ENCODE measurements at places on chromosomes 5 and 9.

GRCh38 chr9:115018547-115019435 lies 88.4 kb upstream of the TNFSF8 start:
- no peak overlapping the region for H3K27ac ChIP-seq
- H3K4me1 ChIP-seq: peaks cover 10% of the 10 kb centered on the region
- H3K4me3 ChIP-seq: no peak overlapping the region
- DNase-seq: no peak

- no peak for DNase-seq
- H3K27ac ChIP-seq: no peak overlapping the region
- H3K27me3 ChIP-seq: no peaks in the 10 kb centered on the region
- H3K4me3 ChIP-seq: no peak overlapping the region
- no peaks in the 10 kb centered on the region for H3K36me3 ChIP-seq
Measured at GRCh38 chr5:117759849-117760499, 1185.4 kb upstream of the SEMA6A start.

- DNase-seq: no peak
- no peaks in the 10 kb centered on the region for H3K36me3 ChIP-seq
- no peak overlapping the region for H3K4me3 ChIP-seq
- H3K27me3 ChIP-seq: no peaks in the 10 kb centered on the region
Measured at GRCh38 chr9:87237336-87237735, 260.3 kb upstream of the DAPK1 start.

DNA sequence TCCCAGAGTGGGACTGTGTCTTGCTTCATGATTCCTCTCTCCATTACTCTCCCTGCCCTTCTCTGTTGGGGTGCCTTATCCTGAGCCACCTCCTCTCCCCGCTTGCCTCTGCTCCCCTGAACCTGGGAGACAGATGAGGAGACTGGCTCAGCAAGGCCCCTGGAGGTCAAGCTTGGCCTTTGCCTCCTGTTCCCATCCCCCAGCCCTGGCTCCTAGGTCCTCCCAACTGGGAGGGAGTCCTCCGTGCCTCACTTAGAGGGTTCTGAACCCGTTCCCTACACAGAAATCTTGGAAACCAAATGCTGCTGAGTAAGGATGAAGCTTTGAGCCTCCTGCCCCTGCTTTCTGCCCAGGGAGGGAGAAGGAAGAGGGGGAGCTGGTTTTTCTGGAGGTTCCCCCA lies 9.8 kb upstream of the ENDOG start:
- no peak for DNase-seq
- no peak overlapping the region for H3K4me3 ChIP-seq
- H3K27ac ChIP-seq: peak overlapping the region; percentile 64

- H3K27me3 ChIP-seq: no peaks in the 10 kb centered on the region
- DNase-seq: no peak
- no peaks in the 10 kb centered on the region for H3K36me3 ChIP-seq
- H3K27ac ChIP-seq: no peak overlapping the region
- H3K4me3 ChIP-seq: no peak overlapping the region
Measured at GRCh38 chr5:177604116-177604521, 4.2 kb downstream of the B4GALT7 start.

DNA sequence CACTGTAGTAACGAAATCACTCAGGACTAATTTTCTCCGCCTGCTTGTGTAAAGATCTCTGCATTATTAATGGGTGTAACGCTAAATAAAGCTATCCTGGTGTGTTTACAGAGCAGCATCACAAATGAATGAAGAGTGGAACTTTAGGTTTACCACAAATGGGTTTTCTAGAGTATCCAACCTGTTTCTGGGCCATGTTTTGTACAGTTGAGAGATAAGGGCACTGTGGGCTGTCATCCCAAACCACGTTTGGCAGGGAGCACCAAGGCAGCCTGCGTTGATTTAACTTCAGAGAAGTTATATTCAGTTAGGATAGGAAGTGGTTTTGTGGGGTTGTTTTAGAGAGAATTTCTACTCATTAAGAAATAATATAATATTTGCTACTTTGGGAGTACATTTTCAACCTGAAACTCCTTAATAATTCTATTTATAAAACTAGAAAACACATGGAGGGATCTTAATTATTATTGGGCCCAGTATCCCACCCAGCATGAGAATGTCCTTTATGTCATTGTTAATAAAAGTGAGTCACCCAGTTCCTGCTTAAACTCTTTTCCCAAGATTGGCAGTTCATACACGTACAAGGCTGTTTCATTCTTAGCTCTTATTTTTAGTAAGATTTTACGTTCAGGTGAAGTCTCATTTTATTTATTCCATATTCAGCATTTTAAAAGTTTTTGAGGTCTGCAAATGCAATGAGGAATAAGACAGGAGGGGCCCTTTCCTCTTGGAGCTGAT lies 8.0 kb downstream of the KCNN2 start:
- no peak overlapping the region for H3K4me3 ChIP-seq
- H3K27me3 ChIP-seq: no peaks in the 10 kb centered on the region
- DNase-seq: no peak
- H3K4me1 ChIP-seq: no peaks in the 10 kb centered on the region
- no peaks in the 10 kb centered on the region for H3K36me3 ChIP-seq
- no peak overlapping the region for H3K27ac ChIP-seq

GRCh38 chr5:35780236-35780635 lies 76.5 kb upstream of the IL7R start:
- peaks cover 4% of the 10 kb centered on the region for H3K36me3 ChIP-seq
- peaks cover 74% of the 10 kb centered on the region for H3K4me1 ChIP-seq
- H3K27ac ChIP-seq: peak overlapping the region; percentile 89
- peak overlapping the region; percentile 45 for H3K4me3 ChIP-seq
- DNase-seq: peak; percentile 70

GRCh38 chr5:31119938-31120641 lies 73.4 kb upstream of the CDH6 start:
- DNase-seq: no peak
- H3K27ac ChIP-seq: no peak overlapping the region
- no peak overlapping the region for H3K4me3 ChIP-seq
- no peaks in the 10 kb centered on the region for H3K27me3 ChIP-seq
- no peaks in the 10 kb centered on the region for H3K4me1 ChIP-seq

GRCh38 chr5:172106511-172107356 lies 81.3 kb downstream of the STK10 start:
- peak overlapping the region; percentile 83 for H3K27ac ChIP-seq
- no peaks in the 10 kb centered on the region for H3K27me3 ChIP-seq
- H3K4me3 ChIP-seq: no peak overlapping the region
- peak; percentile 73 for DNase-seq
- peaks cover 57% of the 10 kb centered on the region for H3K36me3 ChIP-seq
- peaks cover 54% of the 10 kb centered on the region for H3K4me1 ChIP-seq

DNA sequence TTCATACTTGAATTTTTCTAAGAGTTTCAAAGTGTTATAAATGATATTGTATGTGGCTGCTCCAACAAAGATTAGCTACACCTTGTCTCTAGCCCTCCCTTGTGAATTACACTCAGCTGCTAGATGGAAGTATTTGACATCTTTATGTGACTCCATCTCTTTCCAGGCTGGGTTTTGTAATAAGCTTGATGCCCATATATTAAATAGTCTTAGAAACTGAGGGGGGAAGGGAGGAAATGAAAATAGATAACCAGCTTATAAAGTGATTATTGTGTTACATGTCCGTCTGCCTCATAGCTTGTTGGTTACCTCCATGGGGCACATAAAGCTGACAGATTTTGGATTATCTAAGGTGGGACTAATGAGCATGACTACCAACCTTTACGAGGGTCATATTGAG lies 63.4 kb downstream of the CD180 start:
- H3K27me3 ChIP-seq: no peaks in the 10 kb centered on the region
- DNase-seq: no peak
- H3K4me1 ChIP-seq: no peaks in the 10 kb centered on the region

- peaks cover 60% of the 10 kb centered on the region for H3K4me1 ChIP-seq
- no peaks in the 10 kb centered on the region for H3K27me3 ChIP-seq
- peaks cover 24% of the 10 kb centered on the region for H3K36me3 ChIP-seq
- DNase-seq: peak; percentile 60
- peak overlapping the region; percentile 75 for H3K4me3 ChIP-seq
- H3K27ac ChIP-seq: peak overlapping the region; percentile 72
Measured at GRCh38 chr9:136808075-136808805, 492 bp downstream of the RABL6 start.

DNA sequence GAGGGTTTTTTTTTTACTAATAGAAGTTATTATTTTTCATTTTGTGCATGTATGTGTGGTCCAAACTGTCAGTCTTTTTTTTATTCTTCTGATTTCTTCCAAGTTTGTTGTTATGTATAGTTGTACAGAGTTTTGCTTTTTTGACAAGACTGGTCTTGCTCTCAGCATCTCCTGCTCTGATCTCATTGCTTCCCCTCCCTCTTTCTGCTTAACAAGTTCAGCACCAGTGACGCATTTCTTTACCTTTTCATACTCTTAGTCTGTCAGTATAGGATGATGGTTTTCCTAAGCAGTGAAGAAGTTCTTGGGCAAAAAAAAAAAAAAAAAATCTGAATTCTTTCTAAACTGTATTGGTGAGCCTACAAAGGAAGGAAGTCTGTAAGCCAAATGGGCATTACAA lies 135.1 kb downstream of the CD180 start:
- no peak for DNase-seq
- peaks cover 9% of the 10 kb centered on the region for H3K4me1 ChIP-seq
- no peak overlapping the region for H3K4me3 ChIP-seq
- H3K27me3 ChIP-seq: no peaks in the 10 kb centered on the region
- peaks cover 7% of the 10 kb centered on the region for H3K36me3 ChIP-seq

DNA sequence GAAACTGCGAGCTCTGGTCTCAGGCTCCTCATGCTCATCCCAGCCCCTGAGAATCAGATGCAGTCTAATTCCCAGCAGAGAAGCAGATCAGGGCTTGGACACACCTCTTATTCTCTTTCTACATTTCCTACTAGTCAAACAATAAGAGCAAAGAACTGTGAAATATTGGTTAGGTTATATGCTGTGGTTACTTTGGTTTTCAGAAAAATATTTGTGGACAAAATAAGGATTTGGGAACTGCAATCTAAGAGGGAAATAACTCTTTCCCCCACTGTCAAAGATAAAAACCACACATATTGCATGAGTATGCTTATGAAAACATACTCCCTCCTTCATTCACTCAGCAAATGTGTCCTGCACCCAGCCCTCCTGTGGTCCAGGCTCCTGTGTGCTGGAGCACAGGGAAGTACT lies 164.5 kb upstream of the S1PR3 start:
- no peaks in the 10 kb centered on the region for H3K4me1 ChIP-seq
- H3K27ac ChIP-seq: no peak overlapping the region
- DNase-seq: no peak
- peaks cover 86% of the 10 kb centered on the region for H3K27me3 ChIP-seq
- no peaks in the 10 kb centered on the region for H3K36me3 ChIP-seq

GRCh38 chr9:28808042-28808441 lies 1234.8 kb upstream of the C9orf72 start:
- H3K36me3 ChIP-seq: no peaks in the 10 kb centered on the region
- H3K27me3 ChIP-seq: no peaks in the 10 kb centered on the region
- H3K4me3 ChIP-seq: no peak overlapping the region
- no peaks in the 10 kb centered on the region for H3K4me1 ChIP-seq
- no peak for DNase-seq
- no peak overlapping the region for H3K27ac ChIP-seq

DNA sequence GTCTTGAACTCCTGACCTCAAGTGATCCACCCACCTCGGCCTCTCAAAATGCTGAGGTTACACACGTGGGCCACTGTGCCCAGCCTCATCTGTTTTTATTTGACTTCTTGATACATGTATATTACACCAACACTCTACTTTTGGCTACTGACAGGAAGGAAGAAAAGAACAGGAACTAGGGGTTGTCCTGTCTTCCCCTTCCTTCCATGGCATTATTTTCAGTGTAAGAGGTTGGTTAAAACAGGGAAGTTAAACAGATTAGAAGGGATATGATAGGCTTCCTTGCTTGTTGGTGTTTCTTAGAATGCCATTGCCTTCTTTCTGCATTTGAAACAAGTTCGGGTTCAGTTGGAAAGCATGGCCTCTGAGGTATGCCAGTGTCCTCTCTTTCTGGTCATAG lies 312.8 kb downstream of the NDUFS4 start:
- no peaks in the 10 kb centered on the region for H3K36me3 ChIP-seq
- H3K4me3 ChIP-seq: no peak overlapping the region
- no peaks in the 10 kb centered on the region for H3K27me3 ChIP-seq
- DNase-seq: no peak
- H3K27ac ChIP-seq: no peak overlapping the region
- H3K4me1 ChIP-seq: no peaks in the 10 kb centered on the region

GRCh38 chr5:112779531-112779930 lies 41.8 kb downstream of the APC start:
- no peaks in the 10 kb centered on the region for H3K4me1 ChIP-seq
- H3K36me3 ChIP-seq: peaks cover 28% of the 10 kb centered on the region
- H3K27ac ChIP-seq: no peak overlapping the region
- DNase-seq: no peak

GRCh38 chr5:146671561-146672295 lies 155.7 kb upstream of the GPR151 start:
- DNase-seq: no peak
- H3K4me3 ChIP-seq: no peak overlapping the region
- no peak overlapping the region for H3K27ac ChIP-seq
- no peaks in the 10 kb centered on the region for H3K36me3 ChIP-seq
- no peaks in the 10 kb centered on the region for H3K4me1 ChIP-seq

DNA sequence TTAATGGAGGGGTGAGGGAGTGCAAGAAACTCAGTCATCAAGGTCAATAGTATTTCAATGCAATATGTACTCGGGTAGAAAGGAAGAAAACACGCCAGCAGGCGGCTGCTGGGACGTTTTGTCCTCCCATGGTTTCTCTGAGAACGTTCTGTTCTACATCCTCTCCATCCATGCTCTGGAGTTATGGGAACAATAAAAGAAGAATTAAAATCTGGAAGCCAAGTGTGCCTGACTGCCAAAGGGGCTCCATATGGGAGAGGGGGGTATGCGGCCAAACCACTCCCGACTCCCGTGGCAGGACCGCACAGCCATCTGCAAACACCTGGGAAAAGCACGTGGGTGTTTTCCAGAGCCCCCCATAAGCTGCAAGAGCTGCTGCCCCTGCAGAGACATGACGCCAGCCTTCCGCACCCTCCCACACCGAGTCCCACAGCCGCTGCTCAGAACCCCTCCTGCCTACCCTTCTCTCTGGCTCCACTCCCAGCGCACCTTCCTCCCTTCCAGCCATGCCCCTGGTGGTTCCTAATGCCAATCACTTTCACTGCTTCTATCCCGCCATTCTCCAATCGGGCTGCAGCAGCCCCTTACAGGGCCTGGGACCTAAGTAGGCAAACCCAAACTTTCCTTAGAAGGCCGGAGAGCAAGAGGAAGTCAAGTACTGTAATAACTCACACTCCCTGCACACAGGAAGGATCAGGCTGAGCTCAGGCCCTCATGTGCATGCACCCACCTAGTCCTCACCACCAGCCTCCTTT lies 241.6 kb downstream of the SYK start:
- DNase-seq: no peak
- no peaks in the 10 kb centered on the region for H3K36me3 ChIP-seq
- H3K4me3 ChIP-seq: no peak overlapping the region
- no peak overlapping the region for H3K27ac ChIP-seq
- peaks cover 49% of the 10 kb centered on the region for H3K27me3 ChIP-seq

- no peaks in the 10 kb centered on the region for H3K36me3 ChIP-seq
- H3K27me3 ChIP-seq: peaks cover 43% of the 10 kb centered on the region
- no peak overlapping the region for H3K4me3 ChIP-seq
- H3K27ac ChIP-seq: no peak overlapping the region
- DNase-seq: no peak
- no peaks in the 10 kb centered on the region for H3K4me1 ChIP-seq
Measured at GRCh38 chr9:122442568-122442967, 35.2 kb downstream of the OR1J1 start.
